ENCODE measurements at places on chromosomes 1 and 21.
A peak's percentile ranks its signal among the peaks of the same experiment; 100 is the strongest.

GRCh38 chr1:62159940-62160348 is 34.7 kb upstream of the L1TD1 start:
- DNase-seq, result no peak

DNA sequence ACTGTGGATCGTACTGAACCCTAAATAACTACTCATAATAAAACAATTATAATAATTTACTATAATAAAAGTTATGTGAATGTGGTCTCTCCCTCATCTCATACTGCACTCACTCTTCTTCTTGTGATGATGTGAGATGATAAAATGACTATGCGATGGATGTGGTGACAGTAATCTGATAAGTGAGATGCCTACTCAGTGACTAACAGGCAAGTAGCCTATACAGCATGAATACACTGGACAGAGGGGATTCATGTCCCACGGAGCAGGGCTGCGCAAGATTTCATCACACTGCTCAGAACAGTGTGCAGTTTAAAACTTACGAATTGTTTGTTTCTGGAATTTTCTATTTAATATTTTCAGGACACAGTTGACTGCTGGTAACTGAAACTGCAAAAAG is 304.0 kb downstream of the DUSP10 start:
- DNase-seq, result no peak

DNA sequence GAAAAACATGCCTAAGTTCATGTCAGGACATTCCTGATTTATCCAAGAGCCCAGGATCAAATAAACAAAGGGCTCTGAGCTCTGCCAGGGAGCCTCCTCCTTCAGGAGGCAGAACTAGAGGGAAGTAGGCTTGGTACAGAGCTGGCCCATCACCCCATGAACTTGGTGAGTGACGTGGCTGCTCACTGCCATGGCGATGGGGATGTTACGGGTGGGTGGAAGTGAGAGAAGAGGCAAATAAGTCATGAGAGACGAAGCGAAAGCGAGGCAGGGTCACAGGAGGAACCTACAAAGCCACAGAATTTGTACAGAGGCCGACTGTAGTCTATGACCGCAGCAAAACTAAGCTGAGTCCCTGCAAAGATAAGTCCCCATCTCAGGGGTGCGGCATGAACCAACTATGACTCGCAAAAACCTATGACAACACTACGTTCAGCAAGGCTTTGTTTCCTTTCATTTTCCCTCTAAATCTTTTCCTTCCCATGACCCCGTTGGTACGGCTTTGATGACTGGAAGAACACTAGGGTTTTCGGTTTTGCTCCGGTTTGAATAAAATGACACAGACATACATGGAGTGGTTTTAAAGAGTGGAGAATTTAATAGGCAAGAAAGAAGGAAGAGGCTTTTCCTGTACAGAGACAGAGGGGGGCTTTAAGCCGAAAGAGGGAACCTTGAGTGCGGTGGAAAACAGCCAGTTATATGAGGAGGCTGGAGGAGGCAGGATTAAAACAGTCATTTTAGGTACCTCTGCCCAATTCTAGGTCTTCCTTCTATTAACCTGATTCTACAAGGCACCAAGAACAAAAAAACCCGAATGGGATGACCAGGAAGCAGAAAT is 74.1 kb downstream of the CD46 start:
- DNase-seq, result peak; percentile 81

- no peak for DNase-seq
Measured at GRCh38 chr1:229409616-229410369, 24.1 kb downstream of the ACTA1 start.

DNA sequence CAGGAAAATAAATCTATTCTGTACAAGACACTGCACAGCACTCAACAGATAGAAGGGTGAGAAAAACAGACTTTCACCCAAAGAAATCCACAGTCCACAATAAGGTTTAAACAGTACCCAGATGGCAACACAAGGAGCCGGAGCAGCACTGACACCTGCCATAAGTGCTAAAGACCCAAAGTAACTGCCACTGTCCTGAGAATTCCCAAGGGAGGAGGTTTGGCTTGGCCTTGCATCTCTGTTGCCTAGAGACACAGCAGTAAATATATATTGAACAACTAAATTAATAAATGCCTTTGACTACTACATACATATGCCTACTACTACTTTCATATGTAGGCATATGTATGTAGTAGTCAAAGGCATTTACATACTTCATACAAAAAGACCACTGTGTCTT is 68.0 kb downstream of the VAV3 start:
- DNase-seq, result no peak
